ENCODE measurements at places on chromosomes 1 and 21.

DNA sequence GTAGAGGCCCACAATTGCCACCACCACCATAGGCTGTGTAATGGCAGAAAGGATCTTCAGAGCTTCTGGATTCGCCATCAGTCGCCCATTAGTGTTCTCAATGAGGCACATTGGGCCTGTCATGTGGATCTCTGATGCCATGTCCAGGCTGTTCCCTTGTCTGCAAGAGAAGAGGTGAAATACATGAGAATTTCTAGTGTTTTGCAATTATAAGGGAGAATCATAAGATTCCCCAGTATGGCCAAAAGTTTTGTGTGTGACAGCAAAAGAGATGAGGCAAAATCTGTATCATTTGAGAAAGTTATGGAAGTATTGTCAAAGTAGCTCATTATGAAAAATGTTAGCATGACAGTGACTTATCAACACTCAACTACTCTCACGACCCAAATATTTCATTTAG, 1.9 kb downstream of the GBP1 start:
- no peak for DNase-seq

- DNase-seq = no peak
These were observed 271.8 kb downstream of the HLX start for GRCh38 chr1:221150996-221151395.

DNA sequence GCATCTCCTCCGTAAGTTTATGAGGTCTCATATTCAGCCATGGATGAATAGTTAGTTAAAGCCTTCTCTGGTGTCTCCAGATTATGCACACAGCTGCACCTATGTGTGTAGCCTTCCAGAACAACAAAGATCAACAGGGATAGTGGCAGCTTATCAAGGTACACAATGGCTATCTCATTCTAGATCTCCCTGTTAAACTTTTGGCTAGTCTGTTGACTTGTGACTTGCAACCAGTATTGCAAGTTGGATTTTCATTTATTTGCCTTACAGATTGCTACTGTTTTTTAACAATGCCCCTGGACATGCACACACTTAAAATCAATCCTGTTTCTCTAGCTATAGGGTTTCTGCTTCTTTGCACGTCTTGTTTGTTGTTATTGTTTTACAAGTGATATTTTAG, 363.2 kb downstream of the OMA1 start:
- DNase-seq = no peak

DNA sequence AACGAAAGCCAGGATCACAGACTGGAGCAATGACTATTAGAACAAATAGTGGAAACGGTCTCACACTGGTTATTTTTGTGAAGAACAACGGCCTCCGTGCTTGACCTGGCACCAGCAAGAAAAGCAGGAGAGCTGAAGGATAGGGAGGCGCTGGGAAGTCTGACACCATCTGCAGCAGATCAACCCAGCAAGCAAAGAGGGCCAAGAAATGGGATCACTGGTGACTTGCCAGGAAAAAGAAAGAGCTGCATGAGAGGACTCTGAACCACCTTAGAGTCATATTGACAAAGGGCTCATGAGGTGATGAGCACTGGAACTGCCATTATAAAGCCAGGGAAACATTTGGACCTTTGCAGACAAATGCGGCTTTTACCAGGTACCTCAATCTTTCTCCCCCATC, 25.0 kb downstream of the MTOR start:
- no peak for DNase-seq

DNA sequence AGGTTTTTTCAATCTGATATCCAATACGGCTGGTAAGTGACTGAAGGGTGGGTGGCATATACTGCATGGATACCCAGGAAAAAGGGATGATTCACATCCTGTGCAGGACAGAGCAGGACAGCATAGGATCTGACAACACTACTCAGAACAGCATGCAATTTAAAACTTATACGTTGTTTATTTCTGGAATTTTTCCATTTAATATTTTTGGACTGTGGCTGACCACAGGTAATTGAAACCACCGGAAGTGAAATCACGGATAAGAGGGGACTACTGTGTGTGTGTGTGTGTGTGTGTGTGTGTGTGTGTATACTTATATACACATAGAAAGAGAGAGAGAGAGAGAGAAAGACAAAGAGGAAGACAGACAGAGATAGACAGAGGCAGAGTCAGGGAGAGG, 23.0 kb downstream of the ERICH3 start:
- DNase-seq = no peak

- peak; percentile 7 for DNase-seq
These were observed 756 bp downstream of the ANKRD13C start for GRCh38 chr1:70353601-70354331.

- no peak for DNase-seq
These were observed 105.2 kb downstream of the EDEM3 start for GRCh38 chr1:184649451-184649888.

DNA sequence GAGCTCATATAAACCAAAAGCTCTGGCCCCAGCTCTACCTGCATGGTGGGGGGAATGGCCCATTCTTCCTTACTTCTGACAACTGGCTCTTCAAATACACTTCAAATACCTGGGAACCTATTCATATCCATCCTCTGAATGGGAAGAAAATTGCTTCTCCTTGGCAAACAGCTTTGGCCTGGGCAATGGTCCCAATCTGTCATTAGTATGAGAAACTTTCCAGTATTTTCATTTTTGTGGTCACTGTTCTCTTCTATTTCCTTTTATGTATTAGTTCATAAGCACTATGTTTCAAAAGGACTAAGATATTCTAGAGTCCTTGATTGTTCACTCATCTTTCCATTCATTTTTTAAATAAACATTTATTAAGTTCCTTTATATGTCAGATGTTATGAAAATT, 5.2 kb upstream of the HSD3B2 start:
- DNase-seq = no peak

DNA sequence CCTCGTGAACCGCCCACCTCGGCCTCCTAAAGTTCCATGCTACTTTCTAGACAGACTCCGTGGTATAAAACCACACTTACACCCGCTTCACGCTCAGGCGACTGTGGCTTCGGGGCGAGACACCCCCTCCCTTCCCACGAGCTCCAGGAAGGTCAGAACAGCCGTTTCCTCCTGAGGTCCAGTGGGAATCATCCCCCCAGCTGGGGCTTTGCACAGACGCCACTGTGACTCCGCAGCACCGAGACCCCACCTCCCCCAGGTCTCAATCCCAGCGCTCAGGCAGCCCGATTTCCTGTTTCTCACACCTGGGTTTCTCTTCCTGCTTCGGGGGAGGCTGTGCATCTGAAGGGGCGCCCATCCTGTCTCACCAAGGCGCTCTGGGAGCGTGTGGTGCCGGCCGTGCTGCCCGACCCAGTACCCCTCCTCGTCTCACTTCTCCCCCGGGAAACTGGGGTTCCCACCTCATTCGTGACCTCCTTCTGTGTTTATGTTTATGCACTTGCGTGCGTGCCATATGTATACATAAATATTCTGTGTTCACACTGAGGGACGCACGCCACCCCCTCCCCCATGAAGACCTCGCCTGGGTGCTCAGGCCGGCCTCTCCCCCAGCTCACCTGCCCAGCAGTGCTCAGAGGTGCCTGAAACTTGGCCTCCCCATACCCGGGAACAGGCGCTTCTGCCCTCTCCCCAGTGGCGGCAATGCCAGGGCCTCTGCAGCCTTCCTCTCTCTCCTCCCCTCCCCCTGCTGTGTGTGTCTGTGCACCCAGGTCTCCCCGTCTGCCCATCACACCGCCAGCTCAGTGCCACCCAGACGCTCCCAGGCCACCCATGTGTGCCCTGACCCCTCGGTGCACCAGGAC, 14.6 kb downstream of the SLC35E2B start:
- DNase-seq = no peak

DNA sequence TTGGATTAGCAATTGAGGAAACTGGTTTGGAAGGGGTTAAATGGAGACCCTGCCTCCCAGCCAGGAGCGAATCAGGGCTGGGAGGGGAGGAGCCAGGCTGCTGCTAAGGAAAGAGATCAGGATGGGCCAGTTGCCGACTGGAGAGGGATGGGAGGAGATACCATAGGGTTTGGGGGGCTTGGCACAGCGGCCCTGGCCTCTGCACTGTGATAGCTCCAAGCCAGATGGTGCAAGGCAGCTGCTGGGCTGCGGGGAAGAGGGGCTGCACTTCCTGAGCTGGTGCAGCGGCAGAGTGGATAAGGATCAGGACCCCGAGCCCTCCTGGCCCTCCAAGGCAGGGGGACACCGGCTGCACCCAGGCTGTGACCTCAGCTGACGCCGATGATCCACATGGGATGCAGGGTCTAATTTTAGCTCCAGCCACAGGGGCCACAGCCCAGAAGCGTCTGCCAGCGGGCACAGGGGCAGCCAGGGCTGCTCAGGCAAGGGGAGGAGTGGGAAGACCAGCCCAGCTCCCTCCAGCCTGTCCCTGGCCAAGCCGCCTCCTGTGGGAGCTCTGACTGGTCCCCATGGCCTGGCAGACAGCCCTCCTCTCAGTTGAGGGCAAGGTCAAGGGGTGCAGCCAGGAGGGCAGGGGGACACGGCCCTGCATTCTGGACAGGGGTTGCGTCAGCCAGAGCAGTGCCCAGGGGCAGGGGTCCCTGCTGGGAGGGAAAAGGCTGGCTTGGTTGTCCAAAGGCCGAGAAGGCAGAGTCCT, at the start of gene EXTL1:
EXTL1 (plus strand) TSS at position 129 of the 757 bp plus-strand sequence. CDS start 872 bp downstream, outside the sequence.
- DNase-seq = no peak

GRCh38 chr1:207842506-207842905, 68.4 kb downstream of the CD34 start:
- DNase-seq = no peak

DNA sequence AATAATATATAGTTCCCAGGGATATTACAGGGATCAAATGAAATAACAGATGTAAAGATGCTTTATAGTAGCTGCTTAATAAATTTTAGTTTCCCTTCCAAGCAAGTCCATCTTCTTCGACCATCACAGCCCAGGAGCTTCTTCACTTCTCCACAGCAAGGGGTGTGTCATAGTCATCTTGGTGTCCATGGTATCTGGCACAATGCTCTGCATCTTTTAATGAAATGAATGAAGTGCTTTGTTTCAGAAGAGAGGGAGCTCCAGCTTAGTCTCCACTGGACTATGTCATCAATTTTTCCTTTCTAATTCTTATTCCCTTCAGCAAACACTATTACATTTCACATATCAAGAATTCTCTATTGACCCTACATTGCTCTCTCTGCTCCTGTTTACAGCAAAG, 4.9 kb upstream of the MACF1 start:
- DNase-seq = no peak

GRCh38 chr1:182795563-182796228, 6.1 kb downstream of the NPL start:
- DNase-seq = no peak

GRCh38 chr1:27618341-27619082, 14.6 kb upstream of the AHDC1 start:
- no peak for DNase-seq

GRCh38 chr21:41328660-41329607, 12.3 kb downstream of the FAM3B start:
- no peak for DNase-seq

GRCh38 chr21:20353351-20353750, 644.9 kb upstream of the NCAM2 start:
- DNase-seq = no peak

DNA sequence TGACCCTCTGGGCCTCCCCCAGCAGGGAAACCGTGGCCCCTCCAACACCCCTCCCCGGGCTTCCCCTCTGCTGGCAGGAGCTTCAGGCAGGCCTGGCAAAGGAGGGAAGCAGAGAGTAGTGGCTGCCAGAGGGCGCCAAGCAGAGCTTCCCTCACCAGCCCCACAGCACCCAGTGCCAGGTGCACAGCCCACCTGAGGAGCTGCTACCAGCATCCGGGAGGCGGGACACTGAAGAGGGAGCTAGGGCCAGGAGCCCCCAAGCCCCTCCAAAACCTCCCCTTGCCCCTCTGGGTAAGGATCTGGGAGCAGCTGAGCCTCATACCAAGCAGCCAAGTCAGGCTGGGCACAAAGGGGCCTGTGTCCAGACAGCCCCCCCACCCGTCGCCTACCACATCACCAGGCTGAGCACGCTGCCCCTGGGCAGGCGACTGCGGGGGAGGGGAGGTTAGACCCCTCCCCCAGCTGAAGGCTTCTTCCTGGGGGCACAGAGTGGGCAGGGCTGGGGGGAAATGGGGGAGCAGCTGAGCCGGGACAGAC, 19.6 kb downstream of the CCDC24 start:
- no peak for DNase-seq

GRCh38 chr1:204274446-204274845, 60.7 kb upstream of the GOLT1A start:
- no peak for DNase-seq

DNA sequence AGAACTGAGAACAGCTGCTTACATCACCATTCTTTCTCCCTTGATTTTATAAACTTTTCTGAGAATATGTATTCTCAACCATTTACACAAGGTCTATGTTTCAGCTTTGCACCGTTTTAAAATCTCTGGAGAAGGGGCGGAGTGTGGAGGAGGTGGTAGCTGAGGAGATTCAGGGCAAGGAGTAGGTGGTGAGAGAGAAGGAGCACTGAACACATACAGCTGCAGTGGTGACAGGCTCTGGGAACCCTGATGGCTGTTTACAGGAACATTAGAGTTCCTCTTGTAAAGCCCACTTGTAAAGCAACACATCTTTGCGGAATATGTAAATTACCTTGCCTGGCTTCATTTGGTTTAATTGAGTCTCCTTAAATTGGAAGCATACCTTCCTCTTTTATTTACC, 89.7 kb downstream of the SMYD2 start:
- no peak for DNase-seq

DNA sequence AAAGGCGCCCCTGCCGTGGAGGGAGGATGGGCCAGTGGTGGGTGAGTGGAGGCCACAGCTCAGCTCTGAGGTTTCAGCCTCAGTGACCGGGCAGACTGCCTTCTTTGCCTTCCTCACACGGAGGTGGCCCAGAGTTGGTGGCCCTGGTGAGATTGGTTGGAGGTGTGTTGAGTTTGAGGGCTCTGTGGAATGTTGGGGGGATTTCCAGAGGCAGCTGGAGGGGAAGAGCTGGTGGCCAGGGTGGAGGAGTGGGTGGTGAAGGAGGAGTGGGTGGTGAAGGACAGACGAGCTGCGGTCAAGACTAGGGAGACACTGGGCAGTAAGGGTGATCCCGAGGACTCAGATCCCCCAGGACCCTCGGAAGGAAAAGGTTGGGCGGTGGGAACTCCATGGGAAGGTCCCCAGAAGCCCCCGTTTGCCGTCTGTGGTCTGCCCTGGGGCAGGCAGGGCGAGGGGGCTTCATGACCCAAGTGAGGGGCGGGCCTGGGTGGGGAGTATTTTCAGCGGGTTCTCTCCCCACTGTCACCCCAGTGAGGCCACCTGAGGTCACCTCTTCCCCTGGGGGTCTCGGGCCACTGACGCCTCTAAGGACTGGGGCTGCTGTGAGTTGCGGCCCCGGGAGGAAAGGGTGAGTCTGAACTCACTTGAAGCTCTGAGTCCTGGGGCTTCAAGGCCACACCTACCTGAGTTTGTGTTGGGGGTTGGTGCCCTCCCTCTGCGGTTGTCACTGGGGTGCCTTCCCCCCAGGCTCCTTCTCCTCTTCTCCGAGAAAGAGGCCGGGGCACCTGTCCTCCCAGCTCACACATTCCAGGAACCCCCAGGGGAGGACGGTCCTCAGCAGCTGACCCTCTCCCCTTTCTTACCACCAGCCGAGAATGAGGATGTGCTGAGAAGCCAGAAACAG, 22.7 kb upstream of the PIK3CD start:
- peak; percentile 57 for DNase-seq
